Thoracic aorta (tissue), 2 donors: ENCODE measurements at places on chromosomes 3 and 15.

DNA sequence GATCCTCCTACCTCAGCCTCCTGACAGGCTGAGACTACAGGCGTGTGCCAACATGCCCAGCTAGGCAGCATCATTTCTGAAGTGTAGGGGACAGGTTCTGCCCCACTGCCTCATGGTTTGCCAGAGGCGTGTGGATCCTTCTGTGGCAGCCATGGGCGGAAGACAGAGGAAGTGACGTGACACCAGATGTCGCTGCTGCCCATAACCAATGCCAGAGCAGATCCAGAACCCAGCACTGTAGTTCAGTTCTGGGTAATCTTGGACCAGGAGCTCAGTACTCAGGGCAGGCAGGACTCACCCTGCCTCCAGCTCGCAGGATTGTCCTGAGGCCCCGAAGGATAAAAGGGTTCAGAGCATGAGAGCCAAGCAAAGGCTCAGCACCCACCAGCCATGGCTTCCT lies 8.2 kb downstream of the RBPMS2 start:
- no peak overlapping the region for H3K27ac ChIP-seq
- H3K36me3 ChIP-seq = no peaks in the 10 kb centered on the region
- no peaks in the 10 kb centered on the region for H3K27me3 ChIP-seq
- no peak for DNase-seq

GRCh38 chr3:111998636-111999483 lies at the start of gene TAGLN3:
TAGLN3 (plus strand) TSS chr3:111998922; CDS start chr3:111999423, 501 bp downstream.
- no peaks in the 10 kb centered on the region for H3K27me3 ChIP-seq
- no peaks in the 10 kb centered on the region for H3K36me3 ChIP-seq
- H3K27ac ChIP-seq = no peak within 1 kb of the TSS
- no peak for DNase-seq
- peak within 1 kb of the TSS; percentile 70 for H3K4me3 ChIP-seq
- peaks cover 8% of the 10 kb centered on the region for H3K4me1 ChIP-seq

- peak overlapping the region; percentile 25 for H3K27ac ChIP-seq
- H3K27me3 ChIP-seq = no peaks in the 10 kb centered on the region
- peaks cover 48% of the 10 kb centered on the region for H3K4me1 ChIP-seq
- peak overlapping the region; percentile 74 for H3K4me3 ChIP-seq
These were observed 2.5 kb upstream of the RPP25 start for GRCh38 chr15:74958908-74959585.

DNA sequence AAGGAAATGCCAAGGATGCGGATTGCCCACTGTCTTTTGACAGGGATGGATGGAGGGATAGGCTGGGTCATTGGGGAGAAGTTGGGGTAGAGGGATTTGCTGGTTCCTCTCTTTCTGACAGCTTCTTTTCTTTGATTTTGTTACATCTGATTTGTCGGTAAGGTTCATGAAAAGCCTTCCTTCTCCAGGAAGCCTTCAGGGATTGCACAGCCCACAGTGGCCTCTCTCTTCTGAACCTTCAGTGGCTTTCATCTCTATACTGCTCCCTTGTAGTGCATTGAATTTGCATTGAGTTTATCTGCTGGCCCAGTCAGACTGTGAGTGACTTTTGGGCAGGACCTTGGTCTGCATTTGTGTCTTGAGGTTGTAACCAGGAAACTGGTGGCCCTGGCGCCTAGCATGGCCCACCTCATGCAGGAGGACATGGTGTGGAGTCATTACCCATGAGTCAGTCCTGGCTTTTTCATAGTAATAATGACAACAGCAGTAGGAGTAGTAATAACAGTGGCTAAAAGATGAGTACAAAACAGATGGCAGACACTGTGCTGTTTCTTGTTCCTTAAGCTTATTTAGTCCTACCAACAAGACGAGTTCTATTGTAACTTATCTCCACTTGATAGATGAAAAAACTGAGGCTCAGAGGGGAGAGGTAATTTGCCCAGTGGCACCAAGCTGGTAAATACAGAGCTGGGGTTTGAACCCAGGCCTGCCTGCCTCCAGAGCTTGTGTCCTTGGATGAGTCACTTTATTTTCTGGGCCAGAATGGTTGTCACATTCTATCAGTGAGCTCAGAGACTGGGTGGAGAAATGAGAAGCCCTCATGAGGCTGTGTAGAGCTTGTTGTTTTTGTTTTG lies 28.4 kb downstream of the SMAD6 start:
- H3K4me1 ChIP-seq = peaks cover 87% of the 10 kb centered on the region
- H3K4me3 ChIP-seq = peak overlapping the region; percentile 64
- H3K27me3 ChIP-seq = no peaks in the 10 kb centered on the region
- no peaks in the 10 kb centered on the region for H3K36me3 ChIP-seq
- no peak for DNase-seq
- peak overlapping the region; percentile 89 for H3K27ac ChIP-seq

GRCh38 chr3:149273096-149273751 lies 51.6 kb upstream of the CP start:
- no peak for DNase-seq
- no peaks in the 10 kb centered on the region for H3K27me3 ChIP-seq
- no peak overlapping the region for H3K27ac ChIP-seq
- H3K4me1 ChIP-seq = peaks cover 32% of the 10 kb centered on the region
- no peak overlapping the region for H3K4me3 ChIP-seq

- H3K36me3 ChIP-seq = peaks cover 32% of the 10 kb centered on the region
- peaks cover 53% of the 10 kb centered on the region for H3K4me1 ChIP-seq
- H3K4me3 ChIP-seq = no peak overlapping the region
- H3K27me3 ChIP-seq = no peaks in the 10 kb centered on the region
- H3K27ac ChIP-seq = peak overlapping the region; percentile 46
These were observed 46.9 kb downstream of the RLBP1 start for GRCh38 chr15:89174476-89174875.

- peaks cover 11% of the 10 kb centered on the region for H3K36me3 ChIP-seq
- no peaks in the 10 kb centered on the region for H3K27me3 ChIP-seq
- no peak for DNase-seq
These were observed 2.6 kb downstream of the ZBTB47 start for GRCh38 chr3:42655980-42656679.

GRCh38 chr3:190585805-190586630 lies 72.1 kb downstream of the IL1RAP start:
- peaks cover 3% of the 10 kb centered on the region for H3K4me1 ChIP-seq
- H3K36me3 ChIP-seq = no peaks in the 10 kb centered on the region
- no peak overlapping the region for H3K27ac ChIP-seq
- no peak overlapping the region for H3K4me3 ChIP-seq
- no peaks in the 10 kb centered on the region for H3K27me3 ChIP-seq
